ENCODE measurements at places on chromosomes 12 and 14.
A peak's percentile ranks its signal among the peaks of the same experiment; 100 is the strongest.

GRCh38 chr12:116476227-116476822 lies 82.9 kb upstream of the MAP1LC3B2 start:
- no peak for DNase-seq

- no peak for DNase-seq
Measured at GRCh38 chr12:62304560-62304959, 44.4 kb downstream of the USP15 start.

DNA sequence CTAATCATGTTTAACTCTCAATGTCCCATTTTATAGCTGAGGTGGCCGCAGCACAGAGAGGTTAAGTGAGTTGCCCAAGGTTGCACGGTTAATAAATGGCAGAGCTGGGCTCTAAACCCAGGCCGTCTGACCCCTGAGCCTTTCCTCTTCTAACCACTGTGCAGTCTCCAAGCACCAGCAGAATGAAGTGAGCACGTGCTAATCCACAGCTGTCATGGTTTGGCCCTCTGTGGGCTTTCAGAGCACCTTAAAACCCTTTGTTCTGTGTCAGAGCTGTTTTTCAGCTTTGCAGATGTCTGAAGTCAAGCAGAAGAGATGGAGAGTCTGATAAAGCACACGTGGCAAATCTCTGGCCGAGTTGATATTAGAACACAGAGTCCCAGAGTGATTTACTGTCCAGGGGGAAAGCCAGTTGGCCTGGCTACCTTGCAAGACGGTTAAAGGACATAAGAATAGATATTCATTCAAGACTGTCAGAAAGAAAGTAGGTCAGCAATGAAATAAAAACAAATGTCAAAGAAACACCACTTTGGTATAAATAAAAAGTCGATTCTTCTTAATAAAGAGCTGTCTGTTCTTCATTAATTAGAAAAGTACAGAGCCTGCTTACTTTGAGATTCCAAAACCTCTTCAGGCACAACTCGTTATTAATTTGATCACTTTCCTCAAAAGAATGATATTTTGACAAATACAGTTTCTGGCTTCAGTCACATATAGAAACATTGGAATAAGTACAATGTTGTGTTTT lies 107.3 kb downstream of the CRADD start:
- DNase-seq = no peak

- no peak for DNase-seq
Measured at GRCh38 chr14:104596451-104596918, 8.1 kb downstream of the TMEM179 start.

- no peak for DNase-seq
Measured at GRCh38 chr12:121810833-121811433, 7.1 kb downstream of the SETD1B start.

DNA sequence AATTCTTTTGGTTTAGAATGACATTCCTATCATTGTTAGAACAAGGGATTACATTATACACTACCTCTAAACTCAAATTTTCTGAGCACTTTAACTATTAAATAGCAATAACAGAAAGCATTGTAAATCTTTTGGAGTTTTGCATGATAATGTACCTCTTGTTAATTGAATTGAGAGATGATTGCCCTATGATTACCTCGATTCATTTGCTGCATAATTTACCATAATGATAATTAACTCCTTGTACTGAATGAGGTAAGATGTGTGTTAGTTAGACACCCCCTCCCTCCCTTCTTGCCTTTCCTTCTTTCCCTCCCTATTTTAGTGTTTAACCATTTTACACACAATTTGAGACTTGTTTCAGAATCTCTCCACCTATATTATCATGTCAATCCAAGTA lies 469.2 kb downstream of the DIO2 start:
- no peak for DNase-seq

GRCh38 chr12:65259501-65259900 lies 19.0 kb upstream of the MSRB3 start:
- no peak for DNase-seq

GRCh38 chr14:105064721-105065143 lies 498 bp downstream of the GPR132 start:
- no peak for DNase-seq

DNA sequence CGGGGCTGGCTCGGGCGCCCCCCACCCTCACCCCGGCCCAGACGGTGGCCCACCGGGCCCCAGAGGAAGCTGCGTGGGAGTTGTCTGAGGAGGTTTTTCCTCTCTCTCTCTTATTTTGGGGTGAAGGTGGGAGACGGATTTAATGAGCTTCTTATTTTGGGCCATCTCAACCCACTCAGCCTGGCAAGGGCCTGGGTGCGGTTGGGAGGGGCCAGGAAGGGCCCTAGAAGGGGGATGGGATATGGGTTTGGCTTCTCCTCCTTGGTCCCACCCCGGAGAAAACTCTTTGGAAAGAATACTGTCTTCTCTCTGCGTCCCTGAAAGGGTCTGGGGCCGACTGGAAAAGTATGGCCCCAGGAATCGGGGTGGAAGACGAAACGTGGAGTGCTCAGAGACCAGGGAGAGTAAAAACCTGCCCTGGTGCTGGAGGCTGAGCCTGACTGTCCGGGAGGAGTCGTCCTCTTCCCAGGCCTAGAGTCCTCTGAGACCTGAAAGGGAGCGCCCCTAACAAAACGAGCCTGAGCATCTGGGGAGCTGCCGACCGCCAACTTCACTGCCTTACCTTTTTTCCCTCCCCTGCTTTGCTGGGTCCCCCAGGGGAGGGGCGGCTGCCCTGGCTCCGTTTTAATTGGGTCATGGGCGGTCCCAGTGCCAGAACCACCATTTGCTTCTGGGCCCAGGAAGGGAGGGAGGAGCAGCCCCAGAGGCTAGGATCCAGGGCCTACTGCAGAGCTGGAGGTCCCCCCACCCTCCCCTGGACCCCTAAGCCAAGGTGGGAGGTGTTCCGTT lies 1.6 kb downstream of the MMP14 start:
- DNase-seq = no peak

DNA sequence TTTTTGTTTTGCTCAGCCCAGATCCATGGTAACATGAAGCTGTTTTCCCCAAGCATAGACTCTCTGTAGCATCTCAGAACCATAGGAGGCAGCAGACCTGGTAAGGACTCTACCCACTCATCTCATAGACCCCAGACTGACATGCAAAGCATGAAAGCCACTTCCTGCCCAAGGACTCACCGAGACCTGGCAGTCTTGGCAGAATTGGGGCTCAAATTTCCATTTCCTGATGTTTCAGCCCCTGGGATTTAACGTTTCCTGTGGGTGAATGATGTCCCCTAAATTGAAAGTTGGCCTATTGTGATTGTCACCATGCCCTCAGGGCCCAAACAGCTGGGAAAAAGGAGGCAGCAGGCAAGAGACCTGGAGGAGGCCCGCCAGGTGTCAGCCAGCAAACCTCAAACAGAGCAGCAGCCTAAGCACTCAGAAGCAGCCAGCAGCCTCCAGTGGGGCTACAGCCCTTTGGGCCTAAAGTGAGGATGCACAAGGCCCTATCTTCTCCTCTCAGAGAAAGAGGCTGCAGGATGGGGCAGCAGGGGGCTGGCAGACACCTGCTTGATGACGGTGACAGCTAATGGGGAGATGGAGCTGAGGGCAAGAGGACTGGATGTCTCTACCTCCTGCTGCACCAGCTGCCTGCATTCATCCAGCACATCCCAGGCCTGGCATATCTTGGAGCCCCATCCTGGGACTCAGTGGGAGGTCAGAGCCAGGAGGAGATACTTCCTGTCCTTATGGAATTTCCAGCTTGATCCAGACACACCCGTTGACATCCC lies 8.5 kb downstream of the KRT85 start:
- no peak for DNase-seq

DNA sequence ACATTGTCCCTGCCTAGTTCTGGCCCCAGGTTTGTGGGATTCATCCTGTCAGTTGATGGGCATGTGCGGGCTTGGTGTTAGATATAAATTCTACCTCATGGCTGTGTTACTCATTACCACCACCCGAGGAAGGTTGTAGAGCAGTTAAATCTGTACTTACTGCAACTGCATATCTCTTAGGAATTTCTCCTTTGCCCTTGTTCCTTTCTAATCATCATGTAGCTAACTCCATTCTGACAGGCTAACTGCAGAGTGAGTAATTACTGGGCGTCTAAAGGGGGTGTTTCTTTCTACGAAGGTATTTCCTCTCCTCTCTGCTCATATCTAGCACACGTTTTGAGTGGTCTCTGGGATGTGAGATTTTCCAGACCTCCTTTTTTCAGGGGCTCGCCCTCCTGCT lies 1076.7 kb downstream of the TMTC2 start:
- DNase-seq = no peak

- DNase-seq = no peak
Measured at GRCh38 chr12:13257356-13257875, 60.9 kb downstream of the EMP1 start.

DNA sequence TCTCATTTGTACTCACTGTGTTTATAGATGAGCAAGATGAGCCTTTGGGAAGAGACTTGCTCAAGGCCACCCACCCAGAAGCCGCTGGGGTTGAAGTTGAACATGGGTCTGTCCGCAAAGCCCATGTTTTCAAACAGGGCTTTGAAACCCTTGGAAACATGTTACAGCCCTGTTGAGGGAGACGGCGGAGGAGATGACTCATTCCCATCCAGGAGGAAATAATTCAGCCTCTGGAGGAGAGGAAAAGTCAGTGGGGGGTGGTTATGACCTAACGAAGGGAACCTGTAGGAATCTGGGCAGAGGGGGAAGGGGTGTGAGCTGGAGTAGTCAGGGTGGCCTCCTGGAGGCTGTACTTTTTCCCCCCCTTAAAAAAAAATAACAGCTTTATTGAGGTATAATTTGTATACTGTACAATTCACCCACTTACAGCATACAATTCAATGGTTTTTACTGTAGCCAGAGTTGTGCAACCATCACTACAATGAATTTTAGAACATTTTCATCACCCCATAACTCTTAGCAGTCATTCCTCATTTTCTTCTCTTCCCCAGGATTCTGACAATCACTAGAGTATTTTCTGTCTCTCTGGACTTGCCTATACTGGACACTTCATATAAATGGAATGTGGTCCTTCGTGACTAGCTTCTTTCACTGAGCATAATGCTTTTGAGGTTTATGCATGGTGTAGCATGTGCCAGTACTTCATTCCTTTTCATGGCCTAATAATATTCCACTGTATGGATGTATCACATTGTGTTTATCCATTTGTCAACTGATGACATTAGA lies 1.9 kb upstream of the RIN3 start:
- DNase-seq = no peak

- peak; percentile 99 for DNase-seq
Measured at GRCh38 chr12:120317224-120318105, 10.1 kb downstream of the PLA2G1B start.

- DNase-seq = no peak
Measured at GRCh38 chr12:121613462-121613861, 12.9 kb upstream of the ORAI1 start.

DNA sequence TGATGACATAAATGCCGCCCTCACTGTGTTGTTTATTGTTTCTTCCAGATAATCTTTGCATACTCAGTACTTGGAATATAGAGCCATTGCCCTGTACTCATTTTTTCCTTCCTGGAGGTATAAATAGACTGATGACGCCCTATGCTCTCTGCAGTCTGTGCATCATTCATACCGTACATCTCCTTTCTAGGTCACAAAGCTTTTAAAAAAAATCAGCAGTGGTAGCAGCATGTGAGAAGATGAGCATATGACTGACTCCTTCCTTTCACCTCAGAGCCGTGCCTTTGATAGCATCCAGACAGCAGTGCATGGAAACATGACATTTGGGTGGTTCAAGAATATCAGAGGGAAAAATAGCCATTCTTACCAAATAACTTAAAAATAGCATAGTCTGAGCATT lies 77.3 kb downstream of the PDE3A start:
- no peak for DNase-seq

DNA sequence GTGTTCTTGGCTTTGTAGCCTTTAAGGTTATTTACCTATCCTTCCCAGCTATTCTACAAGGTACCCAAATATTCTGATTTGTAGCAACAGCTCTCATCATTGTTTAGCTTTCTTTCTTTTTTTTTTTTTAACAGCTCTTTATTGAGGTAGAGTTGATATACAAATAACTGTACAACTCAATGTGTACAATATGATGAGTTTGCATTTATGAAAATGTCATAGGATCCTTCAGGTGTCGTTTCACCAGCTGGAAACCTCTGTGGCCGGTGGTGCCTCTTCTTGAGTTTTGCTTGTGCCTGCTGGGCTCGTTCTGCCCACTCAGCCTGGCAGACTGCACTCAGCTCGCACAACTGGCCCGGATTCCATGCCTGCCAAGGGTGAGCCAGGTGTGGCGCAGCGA lies 26.9 kb upstream of the TBPL2 start:
- DNase-seq = no peak

DNA sequence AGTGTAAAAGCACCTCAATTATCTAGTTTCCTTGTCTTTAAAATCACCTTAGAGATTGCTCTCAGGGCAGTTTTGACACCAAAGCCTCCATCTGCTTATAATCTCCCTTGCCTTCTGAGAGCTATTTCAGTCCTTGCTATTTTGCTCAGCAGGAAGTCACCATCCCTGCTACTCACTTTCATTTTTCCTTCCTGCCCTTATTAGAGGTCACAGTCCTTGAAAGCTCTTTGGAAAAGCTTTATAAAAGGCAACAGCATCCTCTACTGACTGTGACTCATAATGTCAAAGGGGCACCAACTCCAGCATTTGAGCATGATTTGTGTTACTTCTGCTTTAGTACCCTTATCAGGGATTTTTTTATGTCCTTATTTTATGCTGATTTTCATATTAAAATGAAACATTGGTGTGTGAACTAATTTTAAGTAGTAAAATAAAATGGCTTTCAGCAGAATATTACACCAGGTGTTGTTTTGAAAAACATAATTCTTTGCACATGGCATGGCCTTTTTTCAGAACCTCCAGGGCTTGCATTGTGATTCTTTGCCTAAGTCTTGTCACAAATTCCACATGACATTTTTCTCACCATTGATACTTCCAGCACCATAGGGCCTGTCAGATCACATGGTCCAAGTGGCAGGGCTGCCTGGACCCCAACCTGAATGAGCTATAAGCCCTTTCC lies 213.0 kb downstream of the ADAMTS20 start:
- DNase-seq = no peak

GRCh38 chr12:84641940-84642545 lies 270.6 kb downstream of the SLC6A15 start:
- DNase-seq = no peak

GRCh38 chr14:23428686-23429495 lies 6.6 kb downstream of the MYH7 start:
- DNase-seq = no peak

DNA sequence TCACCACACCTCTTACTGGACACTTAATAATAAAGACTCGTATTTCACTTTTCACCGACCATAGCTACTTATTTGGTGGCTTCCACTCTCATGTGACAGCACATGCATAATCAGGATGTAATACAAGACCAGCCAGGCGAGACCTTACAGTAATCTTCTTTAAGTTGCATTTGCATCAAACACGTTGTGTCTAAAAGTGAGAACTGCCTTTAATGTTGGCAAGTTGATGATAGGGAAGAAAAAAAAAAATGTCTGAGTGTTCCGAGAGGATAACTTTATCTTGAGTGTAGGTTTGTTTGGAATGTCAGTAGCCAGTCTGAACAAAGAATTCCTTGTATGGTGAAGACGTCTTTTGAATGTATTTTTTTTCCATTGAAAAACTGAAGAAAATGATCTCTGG lies 440.4 kb downstream of the ADAMTS20 start:
- no peak for DNase-seq

DNA sequence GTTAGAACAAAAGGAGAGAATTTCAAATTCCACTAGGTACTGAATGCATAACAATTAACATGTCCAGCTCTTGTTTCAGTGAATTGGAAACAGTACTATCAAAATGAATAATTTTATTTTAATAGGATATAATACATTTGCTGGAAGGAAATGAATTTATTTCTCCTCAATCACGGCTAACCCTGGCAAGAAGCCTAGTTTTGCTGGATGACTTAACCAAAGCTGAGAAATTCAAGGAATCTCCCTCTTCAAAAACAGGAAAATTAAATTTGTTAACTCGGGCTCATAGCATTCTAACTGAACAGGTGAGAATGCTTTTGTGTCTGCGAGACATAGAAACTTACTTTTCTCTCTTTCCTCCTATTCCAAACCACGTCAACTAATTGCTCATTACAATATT lies 163.5 kb upstream of the NEDD1 start:
- no peak for DNase-seq

Measured in NCI-H2029 treated with DMSO at 0.1 percent for 48 hours (cell line).